ENCODE measurements at places on chromosomes 2 and 18.

DNA sequence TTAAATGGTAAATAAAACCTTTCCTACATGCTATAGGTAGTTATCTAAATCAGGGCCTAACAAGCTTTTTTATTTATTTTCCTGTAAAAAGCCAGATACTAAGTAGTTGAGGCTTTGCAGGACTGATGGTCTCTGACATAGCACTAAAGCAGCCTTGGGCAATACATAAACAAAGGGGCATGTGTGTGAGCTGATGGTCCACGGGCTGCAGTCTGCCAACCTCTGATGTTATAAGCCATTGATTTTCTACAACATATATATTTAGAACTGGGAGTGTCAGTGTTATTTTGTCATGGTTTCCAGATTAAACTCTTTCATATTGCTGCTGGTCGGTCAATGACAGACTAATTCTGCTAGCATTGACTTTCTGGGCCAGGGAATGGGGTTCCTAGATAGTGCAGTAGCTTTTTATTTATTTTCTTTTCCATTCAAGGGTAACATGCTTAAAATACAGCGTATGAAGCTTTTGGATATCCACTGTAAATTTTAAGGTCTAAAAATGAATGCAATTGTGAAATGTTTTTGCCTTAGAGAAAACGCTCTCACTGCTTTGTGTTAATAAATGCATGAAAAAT lies 134.0 kb downstream of the NEDD4L start:
- no peak for DNase-seq

- DNase-seq = no peak
These were observed 73.6 kb upstream of the UGP2 start for GRCh38 chr2:63768051-63768450.

- DNase-seq = no peak
These were observed 141.3 kb upstream of the FOSL2 start for GRCh38 chr2:28251337-28251736.

- DNase-seq = no peak
These were observed 65.9 kb upstream of the WIPF1 start for GRCh38 chr2:174663550-174663949.

GRCh38 chr18:9835825-9836224 lies 49.9 kb upstream of the TXNDC2 start:
- DNase-seq = no peak

DNA sequence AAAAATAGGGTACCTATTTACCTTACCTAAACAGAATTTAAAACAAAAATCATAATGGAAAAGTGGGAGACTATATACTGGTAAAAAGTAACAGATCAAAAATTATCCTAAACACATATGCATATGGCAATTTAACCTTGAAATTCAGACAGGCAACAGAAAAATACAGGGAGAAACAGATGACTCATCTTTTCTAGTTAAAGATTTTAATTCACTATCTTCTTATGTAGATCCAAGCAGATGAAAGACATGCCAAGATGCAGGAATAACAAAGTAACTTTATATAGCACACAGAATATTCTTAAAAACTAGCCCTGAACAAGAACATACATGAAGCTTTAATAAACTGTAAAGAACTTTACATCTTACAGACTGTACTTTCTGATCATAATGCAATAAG lies 30.9 kb downstream of the PRPF40A start:
- DNase-seq = no peak

GRCh38 chr2:10163498-10164486 lies 41.3 kb downstream of the RRM2 start:
- DNase-seq = no peak

GRCh38 chr18:7000484-7001096 lies 117.0 kb downstream of the LAMA1 start:
- peak; percentile 30 for DNase-seq

GRCh38 chr18:24974431-24974830 lies 377.5 kb downstream of the ZNF521 start:
- DNase-seq = no peak

- DNase-seq = no peak
These were observed 34.1 kb downstream of the ITGB1BP1 start for GRCh38 chr2:9388950-9389911.

GRCh38 chr2:8392098-8392866 lies 289.6 kb upstream of the ID2 start:
- DNase-seq = no peak

GRCh38 chr2:238278626-238279323 lies 9.6 kb downstream of the PER2 start:
- DNase-seq = no peak

DNA sequence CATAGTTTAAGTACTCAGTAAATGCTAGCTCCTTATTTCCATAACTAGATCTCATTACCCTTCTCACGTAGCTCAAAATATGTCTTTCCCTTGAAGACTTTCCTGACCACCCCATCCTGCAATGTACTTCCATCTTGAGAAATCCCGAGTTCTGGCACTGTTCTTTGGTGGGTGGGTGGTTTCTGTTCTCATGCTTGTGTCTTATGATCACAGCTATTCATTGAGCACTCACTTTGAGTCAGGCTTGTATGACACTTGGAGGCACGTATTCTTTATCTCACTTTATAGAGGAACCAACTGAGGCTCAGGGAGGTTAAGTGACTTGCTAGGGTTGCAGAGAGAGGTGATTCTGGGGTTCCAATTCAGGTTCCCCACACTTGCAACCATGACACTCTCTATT lies 9.0 kb upstream of the CLIP4 start:
- DNase-seq = no peak

GRCh38 chr18:36284671-36285295 lies 12.7 kb upstream of the FHOD3 start:
- DNase-seq = peak; percentile 20

DNA sequence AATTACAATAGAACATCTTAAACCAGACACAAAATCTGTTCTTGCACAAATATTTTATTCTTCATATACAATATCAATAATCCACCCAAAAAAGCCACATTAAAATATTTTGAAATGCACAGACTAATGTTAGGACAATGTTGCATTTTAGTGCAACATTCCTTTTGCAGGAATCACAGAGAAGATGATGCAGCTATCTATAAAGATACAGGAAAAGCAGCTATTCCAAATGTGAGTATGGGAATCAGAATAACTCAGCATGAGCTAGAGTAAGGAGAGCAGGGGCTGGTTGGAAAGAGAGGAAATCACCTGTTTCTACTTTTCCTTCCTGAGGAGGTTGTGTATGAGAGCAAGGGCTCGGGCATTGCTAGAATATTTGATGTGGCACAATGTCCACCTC lies 4.8 kb downstream of the C2orf66 start:
- no peak for DNase-seq

DNA sequence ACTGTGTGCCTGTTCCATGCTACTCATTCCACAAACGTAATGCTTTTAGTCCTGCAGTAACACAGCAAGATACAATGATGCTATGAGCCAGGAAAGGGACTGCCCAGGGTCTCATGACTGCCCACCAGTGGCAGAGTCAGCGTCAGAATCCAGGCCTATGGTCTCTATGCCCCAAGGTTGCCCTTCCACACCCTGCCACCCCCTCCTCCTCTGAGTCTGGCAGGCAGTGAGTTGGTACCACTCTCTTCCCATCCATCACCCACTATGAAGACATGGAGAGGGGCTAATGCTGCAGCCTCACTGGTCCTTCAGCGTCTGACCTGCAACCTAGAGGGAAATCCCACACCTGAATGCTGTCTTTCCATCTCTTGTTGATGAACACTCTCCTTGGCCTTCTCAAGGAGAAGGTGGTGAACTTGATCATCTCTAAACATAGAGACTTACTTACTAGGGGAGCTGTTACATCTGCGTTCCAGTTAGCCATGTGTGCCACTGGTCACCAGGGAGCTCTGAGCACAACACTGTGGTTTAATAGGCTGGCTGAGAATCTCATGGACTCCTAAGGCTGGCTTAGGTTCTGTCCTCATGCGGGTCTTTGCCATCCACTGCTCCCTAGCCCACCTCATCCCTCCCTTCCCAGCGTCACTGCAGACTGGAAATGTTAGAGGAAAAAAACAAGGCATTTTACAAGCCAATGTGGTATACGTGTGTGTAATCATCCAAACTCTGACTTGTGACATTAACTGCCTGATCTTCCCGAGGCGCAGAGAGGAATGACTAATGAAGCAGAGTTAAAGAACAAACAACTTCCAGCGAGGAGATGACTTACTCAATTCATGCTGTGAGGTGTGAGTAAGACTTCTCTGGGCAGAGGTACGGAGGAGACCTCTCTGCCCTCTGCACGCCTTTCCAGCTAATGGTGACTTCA lies 28.8 kb downstream of the STEAP3 start:
- peak; percentile 82 for DNase-seq

GRCh38 chr2:105796791-105797190 lies 52.1 kb downstream of the NCK2 start:
- no peak for DNase-seq

- DNase-seq = no peak
These were observed 61.0 kb downstream of the BIN1 start for GRCh38 chr2:127045792-127046501.

- no peak for DNase-seq
These were observed 28.2 kb upstream of the CHRNA1 start for GRCh38 chr2:174792309-174793025.

- no peak for DNase-seq
These were observed 170.4 kb upstream of the SESTD1 start for GRCh38 chr2:179435000-179435399.

- DNase-seq = no peak
These were observed 30.6 kb downstream of the ARMC9 start for GRCh38 chr2:231228974-231229529.

- DNase-seq = no peak
These were observed 316.8 kb downstream of the PAX3 start for GRCh38 chr2:221981912-221982470.

GRCh38 chr2:192000196-192000980 lies 153.5 kb upstream of the CAVIN2 start:
- no peak for DNase-seq

- DNase-seq = no peak
These were observed 101.5 kb upstream of the LPIN2 start for GRCh38 chr18:3114451-3114850.

GRCh38 chr2:68942827-68943226 lies 9.9 kb downstream of the GKN2 start:
- no peak for DNase-seq

DNA sequence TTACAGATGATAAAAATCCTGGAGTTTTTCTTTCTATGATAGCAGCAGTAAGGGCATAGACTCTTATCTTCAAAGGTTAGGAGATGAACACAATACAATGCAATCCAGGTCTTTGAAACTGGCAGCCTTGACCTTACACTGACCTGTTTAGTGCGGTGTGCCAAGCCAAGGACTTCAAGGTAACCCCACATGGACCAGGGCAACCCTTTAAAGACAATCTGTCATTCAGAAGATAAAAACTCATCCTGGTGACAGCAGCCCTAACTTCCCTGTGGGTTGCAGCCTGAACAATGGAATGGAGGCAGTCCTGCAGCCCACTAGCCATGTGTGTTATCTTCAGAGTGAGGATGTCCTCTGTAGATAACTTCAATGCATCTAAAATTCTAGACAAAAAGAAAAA lies 78.1 kb downstream of the RTTN start:
- DNase-seq = no peak

GRCh38 chr2:44752761-44753160 lies 188.7 kb upstream of the SIX3 start:
- DNase-seq = no peak

DNA sequence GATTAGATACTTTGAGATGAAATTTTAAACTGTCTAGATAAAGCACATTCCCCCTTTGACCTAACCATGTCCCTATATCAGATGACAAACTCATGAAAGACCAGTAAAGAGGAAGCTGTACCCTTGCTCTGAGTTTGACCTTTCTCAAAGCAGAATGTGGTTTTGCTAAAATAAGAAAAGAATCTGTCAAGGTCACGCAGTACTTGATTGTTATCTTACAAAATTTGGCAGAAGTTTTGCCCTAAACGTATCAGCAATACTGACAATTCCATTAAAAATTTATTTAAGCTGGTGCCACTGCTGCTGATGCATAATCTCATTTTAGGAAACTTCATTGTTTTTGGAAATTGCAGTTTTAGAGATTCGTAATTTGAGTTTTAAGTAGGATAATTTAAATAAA lies 31.2 kb upstream of the GALM start:
- no peak for DNase-seq

DNA sequence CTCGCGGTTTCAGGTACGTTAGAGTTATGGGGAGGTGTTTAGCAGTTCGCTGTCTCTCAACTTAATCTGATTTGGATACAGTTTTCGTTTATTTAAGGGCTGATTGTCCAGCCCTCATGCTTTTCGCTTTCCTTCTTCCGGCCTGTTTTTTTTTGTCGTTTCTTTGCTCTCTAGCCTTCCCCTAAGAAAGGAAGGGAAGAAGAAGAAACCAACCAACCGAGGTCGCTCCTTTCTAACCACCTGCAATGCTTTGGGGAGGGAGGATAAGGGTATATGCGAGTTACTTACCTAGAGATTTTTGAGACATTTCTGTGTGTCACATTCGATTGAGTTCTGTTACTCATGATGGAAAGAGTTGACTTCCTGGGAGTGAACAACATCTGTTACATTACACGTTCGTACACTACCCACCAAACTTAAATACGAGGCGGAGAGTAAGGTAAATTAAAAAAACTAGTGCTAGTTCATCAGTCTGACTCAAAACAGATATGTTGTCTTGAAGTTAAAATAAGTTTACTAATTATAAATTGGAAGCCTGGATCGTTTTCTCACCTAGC lies 918 bp downstream of the EIF5B start:
- DNase-seq = peak; percentile 5

DNA sequence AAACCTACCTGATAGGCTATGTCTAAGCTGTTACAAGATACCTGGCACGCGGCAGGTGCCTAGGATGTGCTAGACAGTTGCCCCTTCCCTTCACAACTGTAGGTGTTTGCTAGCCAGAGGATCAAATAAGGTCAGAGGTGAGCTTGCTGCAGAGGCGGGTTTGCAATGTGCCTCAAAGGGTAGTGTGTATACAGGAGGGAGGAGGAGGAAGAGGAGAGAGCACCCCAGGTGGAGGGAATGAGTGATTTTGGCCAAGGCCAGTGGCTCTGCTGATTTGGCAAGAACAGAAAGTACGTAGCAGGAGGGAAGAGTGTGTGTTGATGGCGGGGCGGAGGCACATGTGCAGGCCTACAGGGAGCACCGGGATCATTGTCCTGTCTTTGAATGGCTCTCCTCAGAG lies 236.5 kb downstream of the HAUS1 start:
- no peak for DNase-seq

GRCh38 chr2:175628243-175628642 lies 373.8 kb downstream of the LNPK start:
- DNase-seq = no peak

- no peak for DNase-seq
These were observed 78.0 kb downstream of the NDUFA10 start for GRCh38 chr2:239946864-239947728.

- DNase-seq = no peak
These were observed 744.3 kb downstream of the RNF144A start for GRCh38 chr2:7661502-7661901.

- no peak for DNase-seq
These were observed 554.8 kb downstream of the PIK3C3 start for GRCh38 chr18:42509750-42510415.

DNA sequence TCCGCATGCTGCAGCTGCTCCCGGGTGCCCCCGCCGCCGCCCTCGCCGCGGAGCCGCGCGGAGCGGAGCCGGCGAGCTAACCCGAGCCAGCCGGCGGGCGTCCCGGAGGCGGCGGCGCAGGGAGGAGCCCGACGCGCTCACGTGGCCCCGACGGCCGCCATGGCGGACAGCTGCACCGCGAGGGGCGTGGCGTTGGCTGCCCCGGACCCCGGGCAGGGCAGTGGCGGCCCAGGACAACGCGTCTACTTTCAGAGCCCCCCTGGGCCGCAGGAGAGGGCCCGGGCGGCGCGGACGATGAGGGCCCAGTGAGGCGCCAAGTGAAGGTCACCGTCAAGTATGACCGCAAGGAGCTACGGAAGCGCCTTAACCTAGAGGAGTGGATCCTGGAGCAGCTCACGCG lies 30.0 kb upstream of the CCNYL1 start:
- DNase-seq = no peak

Measured in RWPE1 (cell line).